ENCODE measurements at places on chromosomes 11 and 22.
A peak's percentile ranks its signal among the peaks of the same experiment; 100 is the strongest.

DNA sequence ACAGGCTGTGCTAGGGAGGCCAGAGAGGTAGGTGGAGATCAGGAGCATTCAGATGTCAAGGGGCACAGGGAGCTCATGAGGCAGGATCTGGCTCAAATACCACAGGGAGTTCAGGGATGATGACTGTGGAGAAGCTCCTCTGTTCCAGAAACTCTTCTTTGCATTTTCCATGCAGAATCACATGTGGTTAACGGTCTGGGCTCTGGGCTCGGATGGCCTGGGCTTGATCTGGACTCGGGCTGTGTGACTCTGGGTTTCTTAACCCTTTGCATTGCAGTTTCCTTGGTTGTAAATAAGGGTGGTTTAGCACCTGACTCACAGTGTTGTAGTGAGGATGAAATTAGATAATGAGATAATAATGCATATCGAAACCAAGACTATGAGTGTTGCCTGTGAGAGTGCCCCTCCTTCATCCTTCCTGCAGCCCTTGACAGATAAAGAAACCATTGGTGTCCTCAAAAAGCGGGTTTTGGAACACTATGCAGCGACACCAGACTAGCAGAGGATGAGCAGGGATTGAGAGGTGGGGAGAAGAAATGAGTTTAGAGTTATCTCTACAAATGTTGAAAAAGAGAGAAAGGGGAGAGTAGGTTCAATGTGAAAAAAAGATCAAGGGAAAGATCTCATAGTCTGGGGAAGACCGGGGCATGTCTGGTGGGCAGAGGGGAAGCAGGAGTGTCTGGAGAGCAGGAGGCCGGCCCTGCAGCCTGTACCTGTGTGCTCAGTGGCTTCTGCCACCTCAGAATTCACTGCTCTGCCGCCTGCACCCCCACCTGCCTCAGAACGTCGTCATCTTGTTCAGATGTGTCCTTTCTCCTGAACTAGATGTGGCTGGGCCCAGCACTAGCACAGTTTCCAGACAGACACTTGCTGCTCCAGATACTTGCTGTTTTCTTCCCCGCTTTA is 197.8 kb upstream of the SORL1-AS1 start:
- no peak for DNase-seq

DNA sequence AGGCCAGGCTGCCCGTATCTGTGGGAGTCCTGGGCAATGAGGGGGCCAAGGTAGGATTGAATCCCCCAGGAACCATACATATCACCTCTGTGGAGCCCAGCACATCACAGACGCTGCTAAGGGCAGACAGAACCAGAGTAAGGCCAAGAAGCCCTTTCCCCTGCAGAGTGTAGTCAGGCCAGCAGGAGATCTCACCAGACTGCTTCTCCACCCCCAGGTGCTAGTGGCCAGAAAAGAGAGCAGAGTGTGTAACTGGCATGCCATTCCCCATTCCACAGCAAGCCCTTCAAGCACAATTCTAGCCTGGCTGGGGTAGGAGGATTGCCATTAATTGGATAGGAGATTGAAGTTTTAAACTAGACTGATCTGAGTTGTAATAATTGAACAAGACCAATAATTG is 28.0 kb upstream of the FCHSD2 start:
- no peak for DNase-seq

GRCh38 chr11:91828901-91829300 is 395.7 kb upstream of the FAT3 start:
- no peak for DNase-seq

- no peak for DNase-seq
Measured at GRCh38 chr11:125926682-125927081, 19.2 kb upstream of the VSIG10L2 start.

DNA sequence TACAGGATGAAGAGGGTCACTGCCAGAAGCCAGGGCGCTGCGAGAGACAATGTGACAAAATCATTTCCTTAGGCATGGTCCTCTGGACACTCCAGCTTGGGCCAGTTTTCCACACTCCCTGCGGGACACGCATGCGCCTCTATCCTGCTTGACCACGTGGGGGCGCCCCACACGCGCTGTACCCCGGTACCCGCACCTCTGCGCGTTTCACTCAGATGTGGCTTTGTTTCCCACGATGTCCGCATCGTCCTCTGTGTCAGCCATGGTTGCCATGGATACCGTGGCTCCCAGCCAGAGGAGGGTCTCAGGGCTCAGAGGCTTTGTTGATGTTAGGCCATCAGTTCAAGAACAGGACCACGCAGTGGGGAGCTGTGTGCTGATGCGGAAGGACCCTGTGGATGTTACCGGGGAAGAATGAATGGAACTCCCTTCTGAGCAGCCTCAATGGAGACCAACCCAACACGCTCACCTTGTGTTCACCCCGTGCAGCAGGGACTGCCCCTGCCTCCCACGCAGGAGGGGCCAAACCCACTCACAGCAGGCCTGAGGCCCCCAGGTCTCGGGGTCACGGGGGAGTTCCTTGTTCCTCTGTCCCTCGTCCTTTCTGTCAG is 101.1 kb upstream of the SLC22A12 start:
- peak; percentile 2 for DNase-seq

DNA sequence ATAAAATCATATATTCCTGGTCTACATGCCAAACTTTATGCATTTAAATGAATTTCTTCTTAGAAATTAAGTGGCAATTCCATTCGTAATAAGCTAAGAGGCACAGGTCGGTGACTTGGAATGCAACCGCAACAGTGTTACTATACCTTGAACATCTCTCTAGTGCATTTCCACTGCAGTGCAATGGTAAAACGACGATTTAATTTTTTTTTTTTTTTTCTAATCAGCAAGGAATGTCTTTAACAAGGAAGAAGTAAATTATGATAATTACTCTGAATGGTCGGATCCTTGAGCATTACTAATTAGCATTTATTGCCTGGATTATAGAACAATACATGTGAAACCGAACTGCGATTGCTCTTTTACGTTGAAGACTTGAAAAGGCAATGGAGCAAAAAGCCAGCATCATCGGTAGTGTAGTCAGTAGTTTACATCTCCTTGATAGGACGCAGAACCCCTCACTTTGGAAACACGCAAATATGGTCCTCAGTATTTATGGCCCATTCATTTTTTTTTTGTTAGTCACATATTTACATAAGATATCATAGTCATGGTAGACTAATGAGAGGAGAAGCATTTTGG is 20.2 kb downstream of the BLID start:
- no peak for DNase-seq

GRCh38 chr11:68354148-68354872 is 41.9 kb downstream of the LRP5 start:
- DNase-seq: no peak

DNA sequence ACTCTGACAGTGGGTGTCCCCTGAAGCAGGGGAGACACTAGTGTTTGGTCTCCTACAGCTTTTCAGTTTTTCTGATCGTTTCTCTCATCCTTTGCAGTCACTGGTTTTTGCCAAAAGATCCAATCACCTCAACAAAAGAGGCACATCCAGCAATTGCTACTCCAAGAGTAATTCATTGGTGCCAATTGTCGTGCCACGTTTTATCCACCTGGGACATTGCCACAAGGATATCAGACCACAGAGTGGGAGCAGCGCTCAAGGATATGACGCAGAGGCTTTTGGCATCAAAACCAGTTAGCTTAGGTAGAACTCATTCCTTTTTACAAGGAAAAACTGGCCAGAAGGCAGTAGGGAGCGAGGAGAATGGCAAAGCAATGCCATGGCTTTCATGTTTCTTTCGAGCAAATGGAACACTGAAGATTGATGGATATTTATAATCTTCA is 40.9 kb upstream of the BLID start:
- no peak for DNase-seq

DNA sequence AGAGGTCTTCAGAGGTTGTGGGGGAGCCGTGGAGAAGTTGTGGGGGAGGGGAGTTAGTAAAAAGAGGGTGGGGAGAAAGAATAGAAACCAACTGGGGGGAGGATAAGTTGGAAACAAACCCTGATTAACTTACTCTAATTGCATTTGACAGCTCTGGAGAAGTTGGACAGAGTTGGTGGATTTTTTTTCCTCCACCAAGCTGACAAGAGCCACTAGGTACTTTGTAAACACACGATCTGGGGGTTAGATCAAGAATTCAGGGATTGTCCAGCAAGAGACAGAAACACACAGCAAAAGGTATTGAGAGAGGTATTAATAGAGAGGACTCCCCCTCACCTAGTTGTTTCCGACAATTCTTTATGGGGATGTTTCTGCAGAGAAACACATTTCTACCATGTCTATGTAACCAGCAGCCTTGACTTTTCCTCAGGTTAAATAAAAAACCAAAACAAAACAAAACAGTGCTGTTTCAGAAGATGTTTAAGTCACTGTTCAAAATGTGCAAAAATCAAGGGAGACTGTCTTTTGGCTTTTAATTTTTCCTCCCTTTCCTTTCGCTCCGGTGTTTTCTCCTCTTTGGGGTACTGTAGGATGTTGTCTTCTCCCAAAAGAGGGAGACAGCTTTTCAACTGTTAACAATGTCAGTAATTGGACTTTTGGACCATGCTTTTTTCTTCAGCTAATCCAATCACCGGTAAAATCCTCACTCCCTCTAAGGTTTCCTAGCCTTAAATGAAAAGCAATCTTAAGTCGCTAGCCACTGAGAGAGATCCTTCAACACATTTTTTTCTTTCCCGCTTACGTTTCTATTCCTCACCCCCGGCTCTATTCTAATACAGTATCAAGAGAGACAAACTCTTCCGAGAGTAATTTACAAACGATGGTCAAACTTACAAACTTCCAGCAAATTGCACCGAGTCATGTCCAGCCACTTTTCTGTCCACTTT is 708 bp downstream of the MAML2 start:
- no peak for DNase-seq

DNA sequence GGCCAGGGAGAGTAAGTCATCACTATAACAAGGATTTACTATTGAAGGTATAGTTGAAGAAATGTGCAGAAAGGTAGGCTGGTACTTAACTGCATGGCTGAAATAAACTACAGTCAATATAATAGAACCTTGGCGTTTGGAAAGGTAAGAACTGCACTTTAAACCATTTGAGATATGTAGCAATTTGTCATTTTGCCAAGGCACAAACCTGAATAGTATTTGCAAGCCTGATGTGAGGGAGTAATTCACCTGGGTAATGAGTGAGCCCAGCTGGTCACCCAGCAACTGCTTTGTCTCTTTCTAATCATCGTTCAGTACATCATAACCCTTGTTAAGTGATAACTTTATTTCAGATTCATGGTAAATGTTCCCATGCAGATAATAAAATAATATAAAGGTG is 62.3 kb upstream of the SCUBE2 start:
- no peak for DNase-seq

GRCh38 chr11:127133061-127133460 is 132.5 kb upstream of the KIRREL3 start:
- no peak for DNase-seq

- no peak for DNase-seq
Measured at GRCh38 chr11:119722281-119722794, 6.7 kb downstream of the NECTIN1 start.

GRCh38 chr11:115361025-115361424 is 143.2 kb downstream of the CADM1 start:
- DNase-seq: no peak

GRCh38 chr11:12177739-12178338 is 67.4 kb downstream of the MICAL2 start:
- DNase-seq: no peak

- DNase-seq: no peak
Measured at GRCh38 chr11:126502159-126502558, 146.7 kb downstream of the ST3GAL4 start.

- DNase-seq: no peak
Measured at GRCh38 chr11:22161489-22161888, 31.4 kb upstream of the ANO5 start.

DNA sequence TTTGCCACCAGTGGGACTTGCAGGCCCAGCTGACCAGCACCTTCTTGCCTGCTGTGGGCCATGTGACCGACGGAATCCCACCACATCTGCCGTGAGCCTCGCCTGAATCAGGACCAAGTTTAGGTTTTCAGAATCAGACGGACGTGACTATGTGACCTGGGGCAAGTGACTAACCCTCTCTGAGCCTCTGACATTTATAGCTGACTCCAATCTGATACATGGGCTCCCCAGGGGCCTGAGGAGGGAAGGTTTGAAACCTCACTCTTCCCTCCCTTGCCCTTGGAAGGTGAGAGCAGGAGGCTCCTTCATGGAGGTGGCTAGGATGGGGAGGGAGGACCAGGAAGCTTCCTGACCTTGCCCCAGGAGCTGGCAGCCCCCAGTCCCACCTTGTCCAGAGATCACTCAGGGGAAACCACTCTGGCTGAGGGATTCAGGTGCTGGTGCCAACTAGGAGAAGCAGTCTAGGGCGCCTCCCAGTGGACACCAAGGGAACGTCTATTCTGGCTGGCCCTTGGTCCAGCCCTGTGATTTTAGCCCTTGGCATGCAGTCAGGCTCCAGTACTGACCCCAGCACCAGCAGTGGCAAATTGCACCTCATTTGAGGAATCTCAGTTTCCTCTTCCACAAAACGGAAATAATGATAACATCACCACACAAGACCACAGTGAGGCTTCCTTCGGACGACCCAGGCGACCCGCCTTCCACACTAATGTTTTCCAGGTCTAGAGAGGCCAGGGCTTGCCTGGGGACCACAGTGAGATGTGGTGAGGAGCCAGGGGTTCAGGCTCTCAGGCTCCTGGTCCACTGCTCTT is 47.2 kb upstream of the SYT7 start:
- no peak for DNase-seq

- DNase-seq: no peak
Measured at GRCh38 chr11:112611771-112612170, 349.4 kb upstream of the NCAM1 start.

- no peak for DNase-seq
Measured at GRCh38 chr11:62497132-62497801, 49.3 kb downstream of the AHNAK start.

DNA sequence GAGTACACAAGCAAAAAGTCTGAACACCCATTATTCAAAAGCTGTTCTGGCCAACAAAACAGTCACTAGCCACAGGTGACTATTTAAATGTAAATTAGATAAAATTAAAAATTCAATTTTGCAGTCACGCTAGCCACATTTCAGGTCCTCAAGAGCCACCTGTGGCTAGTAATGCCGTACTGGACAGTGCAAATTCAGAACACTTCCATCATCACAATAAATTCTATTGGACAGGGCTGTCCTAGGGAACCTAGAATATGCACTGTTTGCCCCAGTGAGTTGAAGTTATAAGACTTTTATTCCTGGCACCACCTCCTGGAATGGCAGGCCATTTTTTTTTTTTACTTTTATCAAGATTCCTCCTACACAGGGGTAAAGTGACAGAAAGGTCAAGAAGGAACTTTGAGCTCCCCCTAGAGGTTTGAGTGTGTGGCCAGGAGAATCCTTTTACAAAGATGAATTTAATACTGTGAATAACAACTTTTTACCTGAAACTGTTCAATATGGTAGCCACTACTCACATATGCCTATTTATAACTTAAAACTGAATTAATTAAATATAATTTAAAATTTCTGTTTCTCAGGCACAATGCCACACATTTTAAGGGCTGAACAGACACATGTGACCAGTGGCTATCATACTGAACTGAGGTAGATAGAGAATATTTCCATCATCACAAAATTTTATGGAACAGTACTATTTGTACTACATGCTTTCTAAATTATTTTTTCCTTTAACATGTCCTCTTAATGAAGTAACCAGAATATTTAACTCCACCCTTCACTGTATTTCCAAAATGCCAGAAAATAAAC is 6.5 kb downstream of the MSANTD2 start:
- DNase-seq: no peak

Data from stimulated activated CD8-positive, alpha-beta memory T cell treated with anti-CD3 and anti-CD28 coated beads, Interleukin-4, amount 100 ng/mL, for 4 hours (primary cell).